ENCODE measurements at places on chromosomes 1 and 21.

DNA sequence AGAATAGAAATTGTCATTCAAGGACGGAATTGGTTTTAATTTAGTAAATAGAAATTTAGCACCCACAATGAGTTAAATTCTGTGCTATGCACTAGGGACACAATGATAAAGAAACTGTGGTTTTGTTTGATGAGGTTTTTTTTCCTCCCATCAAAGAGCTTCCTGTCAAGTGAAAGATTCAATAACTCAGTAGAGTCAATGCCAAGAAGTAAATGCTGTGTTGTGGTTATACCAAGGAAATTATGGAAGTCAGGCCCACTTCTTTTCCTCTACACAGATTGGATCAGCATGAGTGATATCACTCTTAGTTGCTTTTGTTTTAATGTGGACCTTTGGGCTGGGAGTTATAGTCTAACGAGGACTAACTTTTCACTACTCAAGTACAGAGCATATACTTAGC, 1269.6 kb upstream of the ADGRL2 start:
- DNase-seq: no peak

GRCh38 chr1:211527006-211527405, 35.0 kb upstream of the RD3 start:
- DNase-seq: no peak

DNA sequence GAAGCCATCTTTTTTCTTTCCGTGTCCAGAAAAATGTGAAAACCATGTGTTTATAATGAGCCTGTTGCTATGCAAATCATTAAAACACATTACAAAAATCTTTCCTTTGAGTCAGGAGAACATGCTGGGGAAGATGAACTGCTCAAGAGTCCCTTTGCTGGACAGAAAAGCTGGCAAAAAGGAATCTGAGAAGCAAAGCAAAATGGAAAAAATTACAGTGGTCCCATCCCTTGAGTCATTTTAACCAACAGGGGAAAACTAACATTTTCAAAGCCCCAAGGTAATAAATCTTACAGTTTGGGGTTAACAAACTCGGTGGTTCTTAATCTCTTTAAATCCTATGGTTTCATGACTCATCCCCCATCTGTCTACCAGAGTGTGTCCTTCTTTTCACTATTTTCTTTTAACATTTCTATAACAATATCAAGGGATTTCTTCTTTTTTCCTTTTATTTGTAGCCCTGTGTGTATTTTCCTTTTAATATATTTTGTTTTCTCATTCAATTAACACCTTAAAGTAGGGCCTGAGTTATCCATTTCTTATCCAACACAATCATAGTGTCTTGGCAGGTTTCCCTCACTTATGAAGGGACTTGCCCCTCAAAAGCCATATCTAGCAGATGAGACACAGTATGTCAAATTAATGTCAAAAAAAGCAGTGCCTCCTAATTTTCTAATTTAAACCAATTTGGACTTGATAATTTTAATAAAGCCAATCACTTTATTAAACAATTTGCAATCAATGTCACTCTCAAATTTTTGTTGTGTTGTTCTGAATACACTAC, 105.4 kb downstream of the PTPN14 start:
- DNase-seq: no peak

DNA sequence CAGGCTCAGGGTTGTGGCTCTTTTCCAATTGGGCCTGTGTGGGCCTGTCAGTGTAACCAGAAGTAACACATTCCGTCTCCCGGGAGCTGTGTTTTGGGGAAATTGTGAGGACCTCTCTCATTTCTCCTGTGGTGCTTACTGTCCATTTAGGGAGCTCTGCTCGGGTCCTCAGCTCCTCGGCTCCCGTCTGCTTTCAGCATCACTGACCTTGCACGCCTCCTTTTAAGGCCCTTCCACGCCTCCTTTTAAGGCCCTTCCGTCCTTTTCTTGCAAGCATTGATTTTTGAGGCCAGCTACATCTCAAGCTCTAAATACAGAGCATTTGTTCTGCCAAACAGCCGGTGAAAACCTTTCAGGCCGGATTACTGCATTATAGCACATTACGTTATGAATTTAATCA, 9.7 kb downstream of the CA6 start:
- DNase-seq: no peak

- DNase-seq: no peak
Observed at GRCh38 chr1:154434346-154435085, 29.4 kb downstream of the IL6R start.

DNA sequence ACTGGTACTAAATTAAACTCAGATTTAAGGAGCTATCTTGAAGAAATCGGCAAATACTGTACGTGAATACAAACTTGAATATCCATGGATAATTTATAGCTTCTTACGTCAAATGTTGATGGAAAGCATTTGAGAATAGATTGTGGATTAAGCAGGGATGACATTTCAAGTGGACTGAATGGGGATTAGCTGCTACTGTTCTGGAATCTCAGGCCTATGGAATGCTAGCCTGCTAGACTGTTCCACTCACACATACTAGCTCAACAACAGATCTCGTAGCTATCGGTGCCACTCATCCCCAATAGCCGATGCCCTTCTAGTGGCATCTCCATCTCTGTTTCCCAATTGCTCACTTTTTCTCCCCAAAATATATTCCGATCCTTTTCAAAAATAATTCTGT, 62.0 kb upstream of the USP25 start:
- no peak for DNase-seq

DNA sequence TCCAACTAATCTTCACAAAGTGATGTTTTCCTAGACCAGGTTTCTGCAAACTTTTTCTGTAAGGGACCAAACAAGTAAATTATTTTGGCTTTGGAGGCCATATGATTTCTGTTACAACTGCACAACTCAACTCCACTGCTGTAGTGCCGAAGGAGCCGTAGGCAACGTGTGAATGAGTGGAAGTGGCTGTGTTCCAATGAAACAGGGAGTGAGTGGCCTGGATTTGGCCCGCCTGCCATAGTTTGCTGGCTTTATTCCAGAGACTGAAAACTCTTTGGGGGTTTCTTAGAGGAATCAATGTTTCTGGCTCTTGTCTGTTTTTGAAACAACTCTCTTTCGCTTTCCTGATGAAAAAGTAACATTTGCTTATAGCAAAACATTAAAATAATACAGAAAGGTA, 12.6 kb upstream of the ACTL8 start:
- DNase-seq: no peak

Data from activated CD8-positive, alpha-beta memory T cell treated with anti-CD3 and anti-CD28 coated beads for 48 hours (primary cell).